Suppressor macrophage (primary cell): ENCODE measurements at places on chromosomes 1 and 21.
A peak's percentile ranks its signal among the peaks of the same experiment; 100 is the strongest.

DNA sequence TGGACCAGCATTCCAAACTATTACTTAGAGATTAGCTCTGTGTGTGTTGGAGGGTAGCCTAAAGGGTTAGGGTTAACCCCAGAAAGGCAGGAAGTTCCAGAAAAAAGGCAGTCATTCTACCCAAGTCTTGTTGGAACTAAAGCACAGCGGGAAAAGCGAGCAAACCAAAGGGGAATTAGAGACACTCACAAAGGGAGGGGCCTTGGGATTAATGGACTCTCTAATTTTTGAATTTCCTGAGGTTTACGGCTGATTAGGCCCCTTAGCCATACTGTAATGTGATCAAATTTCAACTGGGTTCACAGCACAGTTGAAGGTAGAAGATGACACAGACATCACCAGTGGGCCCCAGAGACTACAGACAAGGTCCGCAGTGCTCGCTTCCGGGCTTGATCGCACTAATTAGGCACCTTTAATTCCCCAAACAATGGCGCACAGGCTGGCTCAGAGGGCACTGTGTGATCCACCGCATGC is 28.3 kb downstream of the CAPZB start:
- no peak for DNase-seq

- DNase-seq = no peak
Measured at GRCh38 chr1:46172321-46172720, 2.6 kb upstream of the TSPAN1 start.

DNA sequence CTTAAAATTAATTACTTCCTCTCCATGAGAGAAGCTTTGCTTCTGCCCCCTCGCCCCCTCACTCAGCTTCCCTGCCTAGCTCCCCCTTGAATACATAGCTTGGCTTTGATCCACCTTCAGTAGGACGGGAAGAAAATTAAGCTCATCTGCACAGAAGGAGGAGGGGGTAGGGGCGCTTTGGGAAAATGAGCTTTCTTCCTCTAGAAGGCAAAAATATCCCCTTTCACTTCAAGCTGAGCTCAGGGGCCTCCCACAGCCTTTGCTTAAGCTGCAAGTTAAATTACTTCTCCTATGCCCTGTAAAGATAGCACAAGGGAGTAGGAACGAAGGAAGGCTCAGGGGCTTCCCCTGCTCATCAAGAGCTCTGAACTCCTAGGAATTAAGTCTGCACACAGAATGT is 65.2 kb upstream of the GOLT1A start:
- DNase-seq = peak; percentile 48

DNA sequence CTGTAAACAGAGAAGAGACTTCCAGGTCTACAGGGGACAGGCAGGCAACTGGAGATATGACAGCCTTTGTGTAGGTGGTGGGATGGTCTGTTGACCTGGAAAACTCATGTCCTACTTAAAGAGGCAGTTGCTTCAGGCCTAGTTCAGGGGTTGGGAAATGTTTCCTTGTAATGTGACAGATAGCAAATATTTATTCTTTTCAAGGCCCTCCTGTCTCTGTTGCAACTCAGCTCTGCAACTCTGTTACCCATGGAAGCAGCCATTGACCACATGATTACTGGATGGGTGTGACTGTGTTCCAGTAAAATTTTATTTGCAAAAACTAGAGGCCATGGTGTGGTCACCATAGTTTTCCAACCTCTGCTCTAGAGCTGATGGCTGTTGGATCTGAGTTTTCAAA is 341.9 kb downstream of the PTBP2 start:
- DNase-seq = peak; percentile 9

- DNase-seq = no peak
Measured at GRCh38 chr1:20654104-20654690, 7.0 kb downstream of the DDOST start.

GRCh38 chr1:153430561-153430960 is 14.2 kb downstream of the S100A7A start:
- no peak for DNase-seq

DNA sequence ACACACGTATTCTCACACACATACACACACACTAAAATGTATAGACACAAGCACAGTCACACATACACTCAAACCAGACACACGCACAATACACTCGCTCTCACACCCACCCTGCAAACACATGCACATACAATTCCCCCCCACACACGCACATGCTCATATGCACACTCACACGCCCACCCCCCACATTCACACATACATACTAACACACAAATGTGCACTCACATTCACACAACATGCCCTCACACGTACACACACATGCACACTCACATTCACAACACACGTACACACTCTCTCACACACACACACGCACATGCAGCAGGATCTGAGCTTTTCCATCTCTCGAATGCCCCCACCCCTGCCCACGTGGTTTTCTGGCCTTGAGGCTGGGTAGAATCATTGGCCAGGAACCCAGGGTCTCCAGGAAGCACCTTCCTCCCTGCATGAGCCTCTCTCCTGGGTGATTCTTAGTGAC is 589.7 kb downstream of the PTPRU start:
- no peak for DNase-seq

GRCh38 chr1:154353460-154353904 is 28.2 kb downstream of the ATP8B2 start:
- DNase-seq = peak; percentile 85

DNA sequence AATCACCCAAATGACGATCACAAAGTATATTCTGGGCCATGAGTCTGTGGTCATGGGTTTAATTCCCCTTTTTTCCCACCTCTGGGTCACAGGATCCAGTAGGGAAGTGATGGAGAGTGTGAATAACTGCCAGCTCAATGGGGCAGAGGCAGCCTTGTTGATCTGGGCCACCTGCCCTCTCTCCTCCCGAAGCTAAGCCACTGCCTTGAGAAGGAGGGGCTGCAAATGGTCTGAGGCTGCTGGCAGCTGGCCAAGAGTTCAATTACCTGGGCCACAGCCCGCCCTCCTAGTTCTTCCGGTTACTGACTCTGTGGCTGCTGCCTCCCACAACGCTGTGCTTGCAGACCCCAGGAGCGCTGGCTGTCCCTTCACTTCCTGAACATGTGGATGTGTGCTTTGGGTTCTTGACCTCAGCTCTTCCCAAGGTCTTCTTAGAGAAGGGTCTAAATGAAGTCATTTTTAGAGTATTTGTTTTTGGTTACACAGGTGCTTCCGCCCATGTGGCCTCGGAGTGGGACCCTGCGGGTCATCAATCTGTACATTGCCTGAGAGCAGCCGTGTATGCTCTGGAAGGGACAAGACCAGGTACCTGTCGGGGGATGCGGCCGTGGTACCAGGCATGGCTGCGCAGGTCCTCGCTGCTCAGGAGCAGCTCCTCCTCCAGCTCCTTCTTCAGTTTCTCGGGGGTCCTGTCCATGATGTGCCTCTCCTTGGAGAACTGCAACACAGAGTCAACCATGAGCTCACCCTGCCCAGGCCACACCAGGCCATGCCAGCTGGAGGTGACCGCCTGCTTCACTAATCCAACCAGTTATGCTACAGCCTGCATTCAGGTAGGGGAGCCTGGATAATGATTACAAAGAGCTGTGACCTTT is 89.7 kb downstream of the BCAR3 start:
- DNase-seq = peak; percentile 78

DNA sequence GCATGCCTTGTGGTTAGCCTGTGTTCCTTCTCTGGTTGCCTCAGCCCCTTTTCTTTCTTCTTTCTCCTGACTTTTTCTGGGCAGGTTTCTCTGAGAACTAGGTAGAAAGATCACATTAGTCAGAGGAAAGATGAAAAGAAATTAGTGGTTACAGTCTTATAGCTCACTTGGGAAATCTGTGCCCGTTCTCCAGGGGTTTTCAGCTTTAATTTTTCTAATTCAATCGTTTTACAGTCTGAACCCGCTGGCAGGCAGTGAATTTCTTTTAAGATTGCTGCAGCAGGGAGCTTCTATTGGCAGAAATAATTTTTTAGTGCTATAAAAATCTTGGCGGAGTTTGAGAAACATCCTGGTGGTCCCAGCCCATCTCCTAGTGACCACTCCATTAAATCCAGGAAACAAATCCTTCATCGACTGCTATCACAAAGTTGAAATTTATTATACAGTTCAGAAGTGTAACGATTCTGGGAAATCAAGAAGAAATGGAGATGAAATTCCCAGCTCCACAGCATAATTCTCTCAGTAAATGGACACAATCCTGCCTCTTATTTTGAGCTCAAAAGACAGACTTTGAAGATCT is 113.1 kb downstream of the PCP4 start:
- no peak for DNase-seq

GRCh38 chr1:89790592-89790991 is 30.2 kb upstream of the LRRC8D start:
- no peak for DNase-seq

GRCh38 chr1:239367196-239367810 is 19.1 kb upstream of the CHRM3 start:
- peak; percentile 33 for DNase-seq

- DNase-seq = no peak
Measured at GRCh38 chr1:14486401-14487201, 111.9 kb upstream of the KAZN start.

DNA sequence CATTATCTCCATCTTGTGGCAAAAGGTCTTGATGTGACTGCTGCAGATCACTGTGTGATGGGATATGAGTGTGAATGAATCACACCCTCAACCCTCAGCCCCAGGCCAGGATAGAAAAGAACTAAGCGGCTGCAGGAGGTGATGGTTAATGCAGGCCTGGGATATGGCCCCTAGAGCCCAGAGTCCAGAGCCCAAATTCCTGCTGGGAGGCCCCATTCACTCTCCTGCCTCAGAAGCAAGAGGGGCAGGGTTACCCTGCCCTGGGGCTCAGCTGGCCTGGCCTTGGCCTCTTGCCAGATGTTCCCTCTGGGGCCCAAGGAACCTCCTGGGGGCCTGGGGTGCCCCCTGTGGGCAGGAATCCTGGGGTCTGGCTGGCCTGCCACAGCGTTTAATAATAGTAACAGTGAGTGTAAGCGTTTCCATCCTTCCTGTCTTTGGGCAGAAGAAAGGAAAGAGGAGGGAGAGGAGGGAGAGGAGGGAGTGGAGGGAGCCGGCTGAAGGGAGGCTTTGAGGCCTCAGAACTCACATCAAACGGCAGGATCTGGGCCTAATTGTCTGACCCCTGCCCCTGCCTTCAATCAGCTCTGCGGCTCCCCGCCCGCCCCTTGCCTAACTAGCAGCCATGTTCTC is 26.2 kb downstream of the DMAP1 start:
- no peak for DNase-seq

DNA sequence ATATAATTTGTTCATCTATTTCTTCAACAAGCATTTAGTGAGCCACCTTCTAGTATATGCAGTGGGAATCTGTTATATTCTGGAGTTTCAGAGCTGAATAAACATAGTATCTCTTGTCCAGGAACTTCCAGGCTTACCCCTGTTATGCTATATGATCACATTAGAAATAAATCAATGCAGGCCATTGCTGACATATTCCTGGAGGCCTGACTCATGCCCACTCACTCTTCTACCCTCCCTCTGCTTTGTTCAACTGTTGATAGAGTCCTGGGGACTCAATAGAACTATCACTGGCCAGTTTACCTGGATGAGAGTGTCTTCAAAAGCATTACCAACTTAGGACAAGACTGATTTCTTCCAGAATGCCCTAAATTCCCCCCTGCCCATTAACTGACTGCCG is 29.3 kb upstream of the SRSF10 start:
- no peak for DNase-seq

DNA sequence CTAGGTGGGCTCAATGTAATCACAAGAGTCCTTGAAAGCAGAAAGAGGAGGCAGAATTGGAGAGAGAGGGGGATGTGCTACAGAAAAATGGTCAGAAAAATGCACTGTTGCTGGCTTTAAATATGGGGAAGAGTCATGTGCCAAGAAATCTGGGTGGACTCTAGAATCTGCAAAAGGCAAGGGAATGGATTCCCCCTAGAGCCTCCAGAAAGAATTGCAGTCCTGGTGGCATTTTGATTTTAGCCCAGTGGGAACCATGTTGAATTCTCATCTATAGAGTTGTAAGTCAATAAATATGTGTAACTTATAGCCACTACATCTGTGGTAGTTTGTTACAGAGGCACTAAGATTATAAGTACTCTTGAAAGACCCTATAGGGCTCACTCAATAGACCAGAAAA is 210.3 kb downstream of the ASTN1 start:
- DNase-seq = no peak

- DNase-seq = peak; percentile 95
Measured at GRCh38 chr1:241551759-241552638, 19.8 kb downstream of the KMO start.

DNA sequence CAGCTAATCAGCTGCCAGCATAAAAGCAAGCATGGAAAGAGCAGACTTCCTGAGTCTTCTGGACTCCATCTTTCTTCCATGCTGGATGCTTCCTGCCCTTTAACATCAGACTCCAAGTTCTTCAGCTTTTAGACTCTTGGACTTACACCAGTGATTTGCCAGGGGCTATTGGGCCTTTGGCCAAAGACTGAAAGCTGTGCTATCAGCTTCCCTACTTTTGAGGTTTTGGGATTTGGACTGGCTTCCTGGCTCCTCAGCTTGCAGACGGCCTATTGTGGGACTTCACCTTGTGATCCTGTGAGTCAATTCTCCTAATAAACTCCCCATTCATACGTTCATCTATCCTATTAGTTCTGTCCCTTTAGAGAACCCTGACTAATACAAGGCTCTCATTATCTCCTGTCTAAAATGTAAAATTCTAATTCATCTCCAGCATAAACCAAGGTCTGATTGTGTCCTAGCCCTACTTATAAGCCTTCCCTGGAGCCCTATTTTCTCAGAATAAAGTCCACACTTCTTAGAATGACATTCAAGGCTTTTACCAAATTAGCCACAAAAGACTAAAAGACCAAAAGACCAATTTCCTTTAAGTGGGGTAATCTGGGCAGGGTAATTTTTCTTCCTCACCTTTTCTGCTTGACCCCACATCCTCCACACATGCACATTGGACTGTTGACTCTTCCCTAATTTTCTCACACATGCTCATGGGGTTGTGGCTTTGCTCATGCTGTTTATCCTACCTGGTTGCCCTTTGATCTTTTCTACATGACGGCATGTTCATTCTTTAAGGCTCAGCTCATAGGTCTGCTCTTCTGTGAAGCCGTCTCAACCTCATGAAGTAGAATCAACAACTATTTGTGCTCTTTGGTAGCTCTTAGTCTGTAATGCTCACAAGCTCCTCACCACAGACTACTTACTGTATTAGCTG is 18.1 kb upstream of the ENAH start:
- DNase-seq = no peak

- no peak for DNase-seq
Measured at GRCh38 chr21:32181457-32181856, 97.4 kb downstream of the MIS18A start.

GRCh38 chr1:219492717-219493116 is 120.2 kb downstream of the ZC3H11B start:
- DNase-seq = no peak

DNA sequence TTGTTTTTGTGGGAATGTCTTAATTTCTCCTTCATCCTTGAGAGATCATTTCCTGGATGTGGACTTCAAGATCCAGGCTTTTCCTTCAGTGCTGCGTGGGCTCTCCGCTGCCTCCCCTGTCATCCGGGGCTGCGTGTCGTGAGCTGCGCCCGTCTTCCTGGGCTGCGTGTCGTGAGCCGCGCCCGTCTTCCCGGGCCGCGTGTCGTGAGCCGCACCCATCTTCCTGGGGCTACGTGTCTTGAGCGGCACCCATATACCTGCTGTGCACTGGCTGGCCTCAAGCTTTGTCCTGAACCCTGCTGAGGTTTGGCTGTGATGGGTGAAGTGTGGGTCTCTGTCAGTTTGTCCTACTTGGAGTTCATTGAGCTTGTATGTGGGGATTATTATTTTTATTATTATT is 55.1 kb downstream of the PCNT start:
- DNase-seq = no peak

- DNase-seq = no peak
Measured at GRCh38 chr1:156648951-156649350, 7.0 kb downstream of the BCAN start.
